CD4-positive, alpha-beta T cell treated with Interleukin-4 for 1 hour (primary cell): ENCODE measurements at places on chromosomes 1 and 21.

DNA sequence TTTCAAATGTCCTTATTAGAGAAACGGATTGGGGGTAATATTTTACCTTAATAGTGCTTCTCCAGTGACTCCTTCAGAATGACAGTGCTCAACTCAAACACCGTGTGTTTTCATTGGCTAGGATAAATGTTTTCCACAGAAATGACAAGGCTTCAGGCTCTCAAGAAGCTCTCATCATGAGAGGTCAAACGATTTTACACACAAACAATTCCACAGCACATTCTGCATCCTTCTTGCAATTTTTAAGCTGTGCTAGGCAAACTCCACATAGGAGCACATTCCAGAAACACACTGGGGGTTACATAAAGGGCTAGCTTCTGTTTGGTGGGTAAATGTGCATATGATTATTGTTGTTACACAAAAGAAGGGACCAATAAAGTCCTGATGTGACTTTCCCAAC, 75.5 kb upstream of the IPO9 start:
- no peak for DNase-seq

- DNase-seq = no peak
Measured at GRCh38 chr1:119556423-119556822, 49.4 kb downstream of the HSD3B1 start.

GRCh38 chr1:78156805-78157521, 111.2 kb downstream of the GIPC2 start:
- no peak for DNase-seq

DNA sequence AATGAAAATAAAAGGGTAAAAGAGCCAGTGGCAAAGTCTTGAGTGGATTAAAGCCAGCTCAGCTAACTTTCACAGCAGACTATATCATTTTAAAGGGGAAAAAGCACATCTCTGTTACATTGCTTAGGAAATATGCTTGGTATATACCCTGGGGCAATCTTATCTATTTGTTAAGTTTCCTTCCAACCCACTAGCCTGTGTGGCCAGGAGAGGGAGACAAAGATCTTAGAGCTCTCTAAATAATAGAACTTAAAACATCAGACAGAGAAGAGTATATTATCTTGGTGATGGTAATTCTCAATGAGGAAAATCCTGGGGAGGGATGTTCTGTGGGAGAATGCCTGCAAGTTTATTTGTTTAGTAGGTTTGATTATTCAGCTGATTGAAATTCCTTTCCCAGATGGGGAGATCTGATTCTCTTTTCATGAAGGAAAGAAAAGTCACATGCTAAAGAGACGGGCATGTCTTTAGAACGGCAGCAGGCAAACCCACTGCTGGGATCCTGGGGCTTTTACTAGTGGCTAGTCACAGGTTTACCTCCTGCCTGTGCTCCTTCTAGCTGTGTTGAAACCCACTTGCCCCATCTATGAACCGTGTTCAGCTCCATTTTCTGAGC, 3.6 kb downstream of the KCNE2 start:
- DNase-seq = peak; percentile 53

- DNase-seq = no peak
Measured at GRCh38 chr1:235077163-235077540, 51.5 kb downstream of the TOMM20 start.

GRCh38 chr1:205689479-205689878, 9.2 kb upstream of the SLC45A3 start:
- DNase-seq = no peak

GRCh38 chr1:3356827-3357460, 97.5 kb upstream of the ARHGEF16 start:
- DNase-seq = no peak

- DNase-seq = no peak
Measured at GRCh38 chr1:156063997-156064285, 3.0 kb downstream of the RAB25 start.
